ENCODE measurements at places on chromosomes 7 and 10.

DNA sequence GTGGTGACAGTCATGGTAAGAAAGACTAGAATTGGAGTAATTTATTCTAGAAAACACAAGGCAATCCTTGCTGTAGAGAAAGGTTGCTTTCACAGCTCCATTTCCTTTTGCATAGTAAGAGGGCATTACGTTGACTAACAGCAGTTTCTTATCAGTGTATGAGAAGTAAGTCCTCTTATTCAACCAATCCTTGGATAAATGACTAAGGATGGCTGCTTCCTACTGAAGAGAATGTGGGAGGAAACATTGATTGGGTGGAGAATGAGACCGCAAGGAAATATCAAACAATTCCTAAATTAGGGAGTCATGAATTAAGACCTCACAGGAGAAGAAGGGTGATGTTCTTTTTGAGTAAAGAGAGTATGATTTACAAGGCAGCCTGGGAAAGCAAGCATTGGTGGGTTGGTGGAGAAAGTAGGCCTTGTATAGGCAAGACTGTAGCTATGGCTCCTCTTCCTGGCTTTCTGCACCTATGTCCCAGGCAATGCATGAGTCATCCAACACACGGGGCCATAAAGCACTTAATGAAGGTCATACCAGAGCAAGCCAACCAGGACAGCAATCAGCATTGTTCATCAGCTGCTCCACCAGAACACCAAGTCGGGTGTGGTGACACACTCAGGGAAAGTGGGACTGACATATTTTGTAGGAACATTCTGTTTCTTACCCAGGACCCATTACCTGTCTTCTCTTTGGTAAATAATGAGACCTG lies 5.6 kb downstream of the MGAM start:
- no peak for DNase-seq

DNA sequence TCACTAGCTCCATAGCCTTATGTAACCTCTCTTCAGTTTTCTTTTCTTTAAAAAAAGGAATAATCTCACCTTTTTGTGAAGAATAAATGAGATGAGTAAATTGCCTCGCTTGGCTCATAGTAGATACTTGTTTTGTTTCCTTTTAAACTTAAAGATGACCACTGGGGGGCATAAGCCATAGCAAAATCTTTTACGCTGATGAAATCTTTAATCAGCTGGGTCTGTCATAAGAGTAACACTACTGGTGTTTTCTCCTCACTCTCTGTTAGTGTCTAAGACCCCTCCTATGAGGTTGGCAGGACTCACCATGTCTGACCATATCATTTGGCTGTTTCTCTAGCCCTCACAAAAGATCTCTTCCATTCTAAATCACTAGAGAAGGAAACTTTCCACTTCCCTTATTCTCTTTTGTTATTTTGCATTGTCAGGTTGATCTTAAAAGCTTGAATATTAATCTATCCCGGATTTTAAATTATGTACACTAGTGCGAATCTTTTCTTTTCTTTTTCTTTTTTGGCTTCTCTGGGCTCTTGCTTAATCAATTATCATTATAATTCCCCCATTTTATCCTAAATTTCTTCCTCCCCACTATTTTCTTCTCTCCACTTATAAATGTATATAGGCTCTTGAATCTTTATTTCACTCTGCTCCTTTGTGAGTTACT lies 12.5 kb downstream of the STAG3 start:
- no peak for DNase-seq

- DNase-seq = no peak
Observed at GRCh38 chr10:56633876-56634452, 272.9 kb upstream of the ZWINT start.

DNA sequence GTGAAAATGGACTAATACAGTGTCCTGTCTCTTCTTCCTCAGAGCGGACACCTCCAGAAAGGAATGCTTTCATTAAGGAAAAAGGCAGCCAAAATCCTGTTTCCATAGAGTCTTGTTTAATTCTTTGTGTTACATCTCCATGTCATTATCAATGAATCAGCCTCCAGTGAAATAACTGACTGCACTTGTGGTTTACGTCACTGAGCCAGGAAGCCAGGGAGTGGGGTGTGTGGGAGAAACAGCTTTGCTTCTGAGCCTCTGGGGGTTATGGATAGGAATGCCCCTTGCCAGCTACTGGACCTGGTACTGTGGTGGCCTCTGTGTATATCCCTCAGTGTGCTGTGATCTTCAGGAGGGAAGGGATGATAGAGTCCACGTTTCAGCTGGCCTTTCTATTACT lies 416.8 kb downstream of the GALNT17 start:
- no peak for DNase-seq

- no peak for DNase-seq
Observed at GRCh38 chr10:114448897-114449296, 44.6 kb upstream of the AFAP1L2 start.

DNA sequence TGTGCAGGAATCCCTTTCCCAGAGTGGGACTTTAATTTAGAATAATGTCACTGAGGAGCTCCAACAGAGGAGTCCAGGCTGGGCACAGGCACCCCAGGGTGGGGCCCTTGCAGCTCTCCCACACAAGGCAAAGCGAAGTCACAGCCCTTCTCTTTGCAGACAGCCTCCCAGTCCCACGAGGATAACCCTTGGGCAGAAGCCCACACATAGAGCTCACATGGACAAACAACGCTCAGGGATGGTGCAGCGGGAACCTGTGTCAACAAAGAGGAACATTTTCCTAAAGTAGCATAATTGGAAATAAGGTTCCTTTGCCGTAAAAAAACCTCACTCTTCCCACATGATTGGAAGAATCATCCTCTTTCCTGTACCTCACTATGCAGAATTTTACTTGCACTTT lies 29.3 kb upstream of the GGCT start:
- no peak for DNase-seq

- DNase-seq = no peak
Observed at GRCh38 chr7:125119559-125120115, 190.0 kb upstream of the POT1 start.

All from NCI-H1694 (cell line).